ENCODE measurements at places on chromosomes 6 and 20.

DNA sequence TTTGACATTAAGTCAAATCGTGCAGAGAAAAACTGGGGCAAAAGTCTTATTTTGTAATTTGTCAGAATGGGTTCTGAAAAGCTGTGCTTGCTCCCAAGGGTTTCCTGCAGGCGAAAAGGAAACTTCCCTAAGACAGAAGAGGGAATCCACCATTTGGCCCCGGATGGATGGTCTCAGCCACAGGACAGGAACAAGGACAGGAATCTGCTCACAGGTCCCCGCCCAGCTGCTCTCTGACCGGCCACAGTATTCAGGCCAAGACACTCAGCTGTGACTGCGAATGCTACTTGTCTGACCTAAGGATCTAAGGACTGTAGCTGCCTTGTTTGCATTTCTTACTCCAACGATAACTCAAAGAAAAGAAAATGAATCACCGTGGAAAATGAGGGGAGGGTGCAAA, 197.0 kb downstream of the BMP7 start:
- no peak for DNase-seq

- DNase-seq: no peak
Measured at GRCh38 chr6:157693867-157694266, 129.2 kb upstream of the SNX9 start.

DNA sequence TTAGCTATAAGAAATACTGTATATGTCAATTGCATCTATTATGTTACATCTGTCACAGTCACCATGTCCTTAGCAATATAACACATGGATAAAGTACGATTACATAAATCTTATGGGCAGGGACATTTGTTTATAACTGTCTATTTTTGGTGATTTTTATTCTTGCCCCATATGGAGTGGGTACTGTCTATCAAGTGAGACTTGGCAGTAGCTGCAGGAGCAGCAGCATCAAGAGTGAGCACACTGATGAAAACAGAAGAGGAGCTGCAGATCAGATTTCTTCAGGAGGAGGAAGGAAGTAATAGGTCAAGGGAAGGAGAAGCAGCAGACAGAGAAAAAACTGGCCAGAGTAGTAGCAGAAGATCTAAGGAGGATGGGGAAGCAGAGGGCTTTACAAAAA, 516.7 kb downstream of the C6orf118 start:
- no peak for DNase-seq

DNA sequence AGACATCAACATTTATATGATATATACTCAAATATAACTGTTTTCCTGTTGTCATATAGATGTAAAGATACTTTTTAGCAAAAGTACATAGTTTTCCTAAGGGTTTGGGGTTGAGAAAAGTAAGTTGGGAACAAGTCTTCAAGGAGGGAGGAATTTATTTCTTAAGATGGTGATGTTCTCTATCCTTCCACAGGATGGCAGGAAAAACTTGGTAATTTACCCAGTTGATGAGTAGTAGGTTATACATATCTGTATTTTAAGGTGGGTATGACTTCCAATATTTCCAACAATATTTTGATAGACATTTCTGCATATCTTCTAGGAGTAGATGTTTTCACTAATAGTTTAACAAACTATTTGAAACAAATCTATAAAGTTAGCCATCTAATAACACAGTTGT, 254.4 kb downstream of the RIMS1 start:
- DNase-seq: no peak

DNA sequence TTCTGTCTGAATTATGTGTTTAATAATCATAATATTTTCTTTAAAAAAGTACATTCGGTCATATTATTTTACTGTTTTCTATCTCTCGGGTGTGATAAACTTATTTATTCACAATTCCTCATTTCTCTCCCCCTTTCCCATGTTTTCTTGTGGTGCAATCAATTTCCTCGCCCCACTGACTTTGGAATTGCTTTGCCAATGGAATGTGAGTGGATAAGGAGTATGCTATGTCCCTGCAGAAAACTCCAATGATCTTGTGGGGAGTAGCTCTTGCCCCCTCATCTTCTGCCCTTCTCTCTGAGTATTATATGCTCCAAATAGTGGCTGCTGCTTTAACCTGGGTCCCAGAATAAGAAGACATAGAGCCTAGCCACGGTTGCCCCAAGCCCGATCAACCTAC, 64.1 kb downstream of the HMGN3 start:
- no peak for DNase-seq

DNA sequence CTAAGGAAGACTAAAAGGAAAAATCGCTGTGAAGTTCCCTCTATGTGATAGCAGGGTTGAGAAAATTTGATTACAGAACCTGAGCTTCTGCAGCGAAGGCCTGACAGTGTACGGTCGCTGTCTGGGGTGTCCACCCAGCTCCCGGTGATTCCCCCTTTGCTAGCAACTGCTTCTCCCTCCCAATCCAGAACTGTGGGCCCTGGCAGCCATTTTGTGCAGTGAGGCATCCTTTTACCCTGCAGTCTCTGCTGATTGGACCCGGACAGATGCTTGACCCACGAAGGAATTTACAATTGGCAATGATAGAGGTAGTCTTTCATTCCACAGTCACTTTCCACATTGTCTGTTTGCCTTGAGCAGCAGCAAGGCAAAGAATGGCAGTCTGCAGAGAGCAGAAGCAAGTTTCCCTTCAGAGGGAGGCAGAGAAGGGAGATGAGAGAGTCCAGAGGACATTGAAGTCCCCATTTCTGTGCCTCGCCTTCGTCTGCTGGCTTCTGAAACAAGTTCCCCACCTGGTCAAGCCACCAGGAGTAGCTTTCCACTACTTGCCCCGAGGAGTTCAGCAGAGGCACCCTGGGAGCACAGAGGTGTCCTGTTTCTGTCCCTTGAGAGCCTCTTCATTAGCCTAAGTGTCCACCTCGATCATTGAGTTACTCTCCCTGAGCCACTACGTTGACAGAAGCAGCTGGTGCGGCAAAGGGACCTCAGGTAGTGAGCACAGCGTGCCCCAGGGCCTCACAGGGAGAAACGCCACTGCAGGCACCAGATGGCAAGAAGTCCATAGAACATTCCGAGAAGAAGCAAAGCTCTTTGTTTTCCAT, 370.3 kb downstream of the NRN1 start:
- DNase-seq: no peak

DNA sequence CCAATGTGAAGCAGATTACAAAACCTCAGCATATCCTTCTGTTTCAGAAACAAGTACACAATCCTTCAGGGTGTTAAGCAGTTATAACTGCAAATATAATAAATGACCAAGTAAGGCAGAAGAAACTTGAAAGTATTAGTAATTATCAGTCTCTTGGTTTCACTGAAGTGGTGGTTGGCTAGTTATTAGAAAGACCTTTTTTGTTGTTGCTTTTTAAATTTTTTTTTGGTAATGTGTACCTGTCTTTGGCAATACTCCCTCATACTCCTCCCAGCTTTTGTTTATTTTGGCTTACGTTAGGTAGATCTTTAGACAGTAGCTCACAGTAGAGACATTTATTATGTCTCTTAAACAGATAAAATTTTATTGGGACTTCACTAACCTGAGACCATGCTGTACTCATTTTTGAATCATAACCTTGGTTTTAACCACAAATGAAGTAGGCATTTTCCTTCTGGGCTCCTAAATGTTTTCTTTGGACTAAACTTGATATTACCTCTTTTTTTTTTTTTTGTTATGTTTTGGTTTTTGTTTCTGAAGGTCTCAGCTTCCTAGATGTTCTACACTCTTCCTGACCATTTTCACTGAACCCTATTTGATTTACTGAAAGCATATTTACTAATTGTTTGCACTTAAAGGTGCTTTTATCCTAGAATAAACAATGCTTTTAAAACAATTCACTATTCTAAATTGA, 6.4 kb downstream of the CD2AP start:
- DNase-seq: no peak

- no peak for DNase-seq
Measured at GRCh38 chr20:39853636-39854035, 835.4 kb downstream of the MAFB start.

GRCh38 chr6:70651326-70651905, 16.3 kb upstream of the SMAP1 start:
- DNase-seq: peak; percentile 71

GRCh38 chr6:109300874-109301273, 81.4 kb downstream of the CD164 start:
- DNase-seq: no peak

- peak; percentile 42 for DNase-seq
Measured at GRCh38 chr6:35148167-35148741, 7.1 kb upstream of the TCP11 start.

DNA sequence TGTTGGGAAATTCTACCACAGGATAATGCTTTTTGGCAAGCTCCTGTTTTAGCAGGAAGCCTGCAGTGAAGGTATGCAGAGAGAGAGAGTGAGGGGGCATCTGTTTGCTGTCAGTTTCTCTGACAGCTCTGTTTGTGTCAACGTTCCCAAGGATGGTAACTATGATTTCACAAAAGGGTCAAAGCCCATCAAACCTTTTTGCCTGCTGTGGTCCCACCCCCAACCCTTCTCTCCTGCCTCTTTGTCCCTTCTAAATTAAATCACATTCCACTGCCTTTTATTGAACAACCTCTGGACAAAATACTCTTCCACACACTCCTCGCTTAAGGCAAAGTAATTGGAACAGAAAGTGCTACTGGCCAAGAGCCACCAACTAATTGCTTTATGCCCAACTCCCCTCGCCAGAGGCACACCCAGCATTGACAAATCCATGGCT, 128.3 kb downstream of the TSHZ2 start:
- no peak for DNase-seq

- DNase-seq: no peak
Measured at GRCh38 chr6:127606131-127606562, 29.2 kb downstream of the C6orf58 start.

DNA sequence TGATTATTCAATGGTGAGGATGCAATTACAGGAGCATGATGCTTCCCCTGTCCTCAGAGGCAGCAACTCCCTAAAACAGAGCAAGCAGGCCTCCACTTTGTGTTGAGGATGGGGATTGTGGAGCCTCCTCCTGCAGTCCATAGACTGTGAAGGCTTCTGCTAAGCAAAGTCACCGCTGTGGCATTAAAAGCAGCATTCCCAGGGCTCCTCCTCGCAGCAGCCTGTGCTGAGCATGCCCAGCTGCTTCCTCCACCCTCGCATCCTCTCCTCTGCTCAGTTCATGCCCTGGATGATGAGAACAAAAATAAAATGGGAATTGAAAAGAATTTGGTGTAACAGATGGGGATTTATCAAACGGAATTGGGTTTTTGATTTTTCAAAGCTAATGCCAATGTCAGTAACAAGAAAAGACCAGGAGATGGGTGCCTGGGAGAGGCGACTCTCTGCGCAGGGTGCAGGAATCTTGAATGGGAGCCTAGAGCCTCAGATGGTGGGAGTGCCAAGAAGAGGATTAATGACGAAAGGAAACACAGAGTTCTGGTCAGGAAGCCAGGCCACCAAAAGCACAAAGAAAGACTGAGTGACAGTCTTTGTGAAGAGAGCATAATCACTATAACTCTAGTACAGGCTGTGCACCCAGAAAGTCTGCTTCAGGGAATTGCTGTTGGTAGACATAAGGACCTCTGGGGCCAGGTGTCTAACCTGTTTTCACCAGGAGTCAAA, 347.6 kb downstream of the TPBG start:
- DNase-seq: no peak

DNA sequence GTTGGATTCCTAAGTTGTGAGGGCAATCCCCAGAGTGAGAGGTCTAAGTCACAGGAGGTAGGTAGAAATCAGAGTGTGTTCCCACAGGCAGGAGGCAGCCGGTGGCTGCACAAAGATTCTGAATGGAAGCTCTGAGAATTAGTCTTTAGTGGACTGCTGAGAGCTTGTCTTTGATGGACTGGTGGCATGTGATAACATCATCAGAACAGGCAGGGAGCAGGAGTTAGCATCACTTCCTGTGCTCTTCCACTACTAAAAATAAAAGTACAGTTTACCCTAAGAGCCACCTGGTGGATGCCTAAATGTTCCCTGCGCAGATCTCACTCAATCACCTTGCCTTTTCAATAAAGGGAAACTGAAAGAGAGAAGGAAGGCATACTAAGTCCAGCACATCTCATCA, 294.6 kb upstream of the POU3F2 start:
- DNase-seq: no peak

- no peak for DNase-seq
Measured at GRCh38 chr6:159089443-159089842, 44.7 kb upstream of the TAGAP start.

Measured in activated CD4-positive, alpha-beta T cell treated with anti-CD3 and anti-CD28 coated beads, Interleukin-2, amount 50 U/mL, for 48 hours (primary cell).